ENCODE measurements at places on chromosomes 12 and 14.

DNA sequence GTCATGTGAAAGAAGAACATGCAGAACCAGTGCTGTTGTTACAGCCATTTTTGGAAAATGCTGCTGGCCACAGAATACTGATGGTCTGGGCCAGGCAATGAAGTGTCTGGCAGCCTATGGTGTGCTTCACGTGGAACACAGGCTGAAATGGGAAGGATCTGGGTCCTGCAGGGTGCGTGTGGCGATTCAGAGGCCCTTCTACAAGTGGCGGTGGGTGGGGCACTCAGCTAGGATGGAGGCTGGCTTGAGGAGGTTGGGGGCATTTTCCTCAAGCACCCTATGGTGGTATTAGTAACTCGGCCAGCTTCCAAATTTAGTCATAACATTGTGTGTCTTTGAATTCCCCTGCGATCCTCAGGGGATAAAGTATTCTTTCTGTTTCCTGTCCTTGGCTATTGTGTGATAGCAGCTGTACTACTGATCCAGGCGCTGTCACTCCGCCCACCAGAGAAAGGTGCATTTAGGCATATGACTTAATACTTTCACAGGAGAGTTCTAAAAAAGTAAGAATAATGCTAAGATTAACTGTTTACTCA is 9.2 kb upstream of the RAD52 start:
- DNase-seq, result no peak

- DNase-seq, result no peak
Observed at GRCh38 chr12:120640861-120641833, 721 bp downstream of the CABP1 start.

DNA sequence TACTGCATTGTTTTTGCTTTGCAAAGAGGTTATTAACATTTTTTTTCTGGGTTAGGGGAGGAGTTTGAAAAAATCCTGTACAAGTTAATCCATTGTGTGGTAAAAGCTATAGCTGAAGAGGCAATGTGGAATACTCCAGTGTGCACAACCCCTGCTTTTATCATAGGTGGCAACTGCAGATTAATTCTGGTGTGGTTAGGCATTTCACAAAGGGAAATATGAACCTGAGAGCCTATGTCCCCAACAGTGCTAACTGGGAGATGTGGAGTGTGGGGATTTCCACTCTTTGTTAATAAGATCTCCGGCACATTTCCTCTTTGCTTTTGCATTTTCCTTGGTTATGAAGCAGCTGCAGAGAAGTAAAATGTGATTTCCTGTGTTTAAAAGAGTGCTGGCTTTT is 33.6 kb downstream of the PRORP start:
- no peak for DNase-seq

GRCh38 chr12:106187842-106188241 is 49.1 kb upstream of the NUAK1 start:
- DNase-seq, result no peak

DNA sequence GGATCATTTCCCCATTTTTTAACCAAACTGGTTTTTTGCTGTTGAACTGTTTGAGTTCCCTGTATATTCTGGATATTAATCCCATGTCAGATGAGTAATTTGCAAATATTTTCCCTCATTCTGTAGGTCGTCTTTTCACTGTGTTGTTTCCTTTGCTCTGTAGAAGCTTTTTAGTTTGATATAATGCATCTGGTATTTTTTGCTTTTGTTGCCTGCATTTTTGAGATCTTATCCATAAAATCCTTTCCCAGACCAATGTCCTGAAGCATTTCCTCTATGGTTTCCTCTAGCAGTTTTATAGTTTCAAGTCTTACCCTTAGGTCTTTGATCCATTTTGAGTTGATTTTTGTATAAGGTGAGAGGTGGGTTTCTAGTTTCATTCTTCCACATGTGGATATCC is 71.3 kb downstream of the LRP6 start:
- no peak for DNase-seq

DNA sequence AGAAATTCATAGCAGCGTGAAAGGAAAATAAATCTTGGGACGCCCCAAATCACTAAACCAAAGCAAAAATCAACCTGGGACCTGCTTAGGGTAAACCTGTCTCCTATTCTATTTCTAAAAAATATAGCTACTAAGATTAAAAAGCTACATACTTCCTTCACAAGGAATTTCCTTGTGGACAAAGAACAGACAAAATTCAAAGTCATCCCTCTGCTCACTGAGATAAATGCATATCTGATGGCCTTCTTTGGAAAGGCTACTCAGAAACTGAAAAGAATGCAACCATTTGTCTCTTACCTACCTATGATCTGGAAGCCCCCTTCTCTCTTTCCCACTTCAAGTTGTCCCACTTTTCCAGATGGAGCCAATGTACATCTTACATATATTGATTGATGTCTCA is 93.0 kb upstream of the CNOT2 start:
- DNase-seq, result no peak

GRCh38 chr12:57049119-57049446 is 846 bp downstream of the MYO1A start:
- no peak for DNase-seq

DNA sequence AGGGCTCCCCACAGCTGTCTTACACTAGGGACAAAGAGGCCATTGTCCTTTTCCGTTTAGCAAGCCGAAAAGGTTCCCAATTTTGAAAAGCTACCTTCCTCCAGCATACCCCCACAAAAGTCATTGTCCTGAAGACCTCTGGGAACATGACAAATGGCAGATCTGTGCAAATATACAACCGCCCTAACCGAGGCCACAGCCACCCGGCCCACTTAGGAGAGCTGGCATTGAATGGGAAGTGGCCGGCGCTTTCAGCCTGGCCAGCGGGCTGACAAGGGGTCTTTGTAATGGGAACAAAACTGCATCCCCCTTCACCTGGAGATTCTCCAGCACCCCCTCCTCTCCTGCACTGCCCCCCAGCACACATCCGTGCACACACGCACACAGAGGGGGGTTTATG is 48.1 kb upstream of the VASH1 start:
- DNase-seq, result no peak

DNA sequence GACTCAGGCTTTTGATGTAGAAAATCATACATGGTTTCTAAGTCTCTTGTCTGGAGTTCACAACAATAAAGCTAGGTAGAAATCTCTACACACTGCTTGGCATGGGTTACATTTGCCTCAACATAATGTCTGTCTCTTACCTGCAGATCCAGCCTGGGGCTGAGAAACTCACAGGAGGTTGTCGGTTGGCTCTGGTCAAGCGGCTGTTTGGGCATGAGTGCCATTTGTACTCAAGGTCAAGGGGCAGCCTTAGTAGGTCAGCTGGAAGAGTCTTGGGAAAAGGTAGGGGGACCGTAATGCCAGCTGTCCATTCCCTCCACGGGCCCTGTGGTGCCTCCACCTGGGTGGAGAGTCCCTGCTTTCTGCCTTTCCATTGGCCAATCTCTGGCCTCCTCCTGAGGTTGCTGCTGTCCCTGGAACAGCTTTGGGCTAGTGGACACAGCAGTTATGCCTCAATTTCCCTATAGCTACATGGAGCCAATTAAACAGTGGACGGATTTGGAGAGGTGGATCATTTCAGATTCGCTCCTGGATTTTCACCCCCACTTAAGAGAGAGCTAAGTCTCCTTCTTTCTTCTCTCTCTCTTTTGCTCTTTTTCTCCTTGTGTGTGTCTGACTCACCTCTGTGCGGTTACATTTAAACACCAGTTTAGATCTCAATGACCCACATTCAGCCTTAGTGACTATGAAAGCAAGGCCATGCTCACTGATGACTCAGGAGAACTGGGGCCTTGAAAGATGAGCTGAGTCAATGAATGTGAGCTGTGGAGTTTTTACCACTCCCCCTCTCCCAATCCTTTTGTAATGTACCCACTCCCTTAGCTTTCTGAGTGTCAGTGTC is 132.8 kb upstream of the HIF1A start:
- no peak for DNase-seq

- no peak for DNase-seq
Observed at GRCh38 chr12:97046901-97047300, 139.8 kb downstream of the NEDD1 start.

DNA sequence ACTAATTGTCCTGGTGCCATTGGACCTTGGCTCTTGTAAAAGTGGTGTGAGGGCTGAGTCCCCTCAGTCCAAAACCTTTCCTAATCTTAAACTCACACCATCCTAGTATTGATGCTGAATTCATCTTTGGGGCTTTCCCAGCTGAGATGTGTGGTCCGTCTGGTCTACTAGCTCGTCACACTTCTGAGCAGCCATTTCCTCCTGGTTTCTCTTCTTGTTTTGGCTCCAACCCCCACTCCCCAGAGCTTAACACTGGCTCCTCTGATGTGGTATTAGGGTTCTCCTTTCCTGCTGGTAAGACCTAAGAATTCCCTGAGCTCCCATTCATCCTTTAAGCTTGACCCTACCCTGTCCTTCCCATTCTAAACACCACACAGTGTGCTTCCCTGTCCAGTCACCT is 900.6 kb downstream of the VRK1 start:
- DNase-seq, result no peak

DNA sequence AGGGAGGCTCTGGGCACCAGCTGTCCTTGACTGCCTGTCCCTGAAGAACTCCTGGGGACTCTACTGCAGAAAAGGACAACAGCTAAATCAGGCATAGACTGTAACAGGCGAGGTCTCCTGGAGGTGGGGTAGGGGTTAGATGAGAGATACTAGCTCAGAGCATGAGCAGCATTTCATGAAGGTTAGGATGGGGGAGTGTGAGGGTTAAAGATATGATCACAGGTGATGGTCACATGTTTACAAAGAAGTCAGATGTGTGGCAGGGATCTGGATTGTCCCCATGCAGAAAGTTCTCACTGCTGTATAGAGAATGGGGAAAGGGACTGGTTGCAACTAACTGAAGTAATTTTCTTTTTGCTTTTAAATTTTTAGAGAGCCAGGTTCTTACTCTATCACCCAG is 26.5 kb downstream of the TMEM229B start:
- no peak for DNase-seq

DNA sequence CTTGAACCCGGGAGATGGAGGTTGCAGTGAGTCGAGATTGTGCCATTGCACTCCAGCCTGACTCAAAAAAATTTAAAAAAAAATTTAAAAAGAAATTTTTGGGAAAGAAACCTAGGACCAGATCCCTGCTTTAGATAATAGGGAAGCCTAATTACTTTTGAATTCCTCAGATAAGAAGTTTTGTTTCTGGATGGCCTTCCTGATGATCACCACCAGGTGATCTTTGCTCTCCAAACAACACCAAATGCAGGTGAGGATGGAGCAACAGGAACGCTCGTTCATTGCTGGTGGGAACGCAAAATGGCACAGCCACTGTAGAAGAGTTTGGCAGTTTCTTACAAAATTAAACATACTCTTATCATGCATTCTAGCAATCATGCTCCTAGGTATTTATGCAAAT is 28.5 kb upstream of the KLC1 start:
- no peak for DNase-seq

DNA sequence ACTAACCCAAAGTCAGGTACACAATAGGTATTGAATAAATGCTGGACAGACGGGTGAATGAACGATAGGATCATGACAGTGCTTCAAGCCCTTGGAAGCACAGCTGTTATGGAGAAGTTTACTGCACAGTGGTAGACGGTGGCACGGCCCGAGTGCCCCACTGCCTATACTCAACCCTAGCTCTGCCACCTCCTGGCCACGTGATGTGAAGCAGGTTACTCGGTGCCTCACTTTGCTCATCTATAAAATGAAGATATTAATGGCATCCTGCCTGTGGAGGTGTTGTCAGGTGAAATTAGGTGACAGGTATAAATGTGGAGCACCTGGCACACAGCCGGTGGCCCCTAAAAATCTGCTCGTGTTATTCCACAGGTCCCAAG is 5.8 kb downstream of the ASB2 start:
- no peak for DNase-seq

- no peak for DNase-seq
Observed at GRCh38 chr12:93707836-93708235, 30.7 kb downstream of the CRADD start.

DNA sequence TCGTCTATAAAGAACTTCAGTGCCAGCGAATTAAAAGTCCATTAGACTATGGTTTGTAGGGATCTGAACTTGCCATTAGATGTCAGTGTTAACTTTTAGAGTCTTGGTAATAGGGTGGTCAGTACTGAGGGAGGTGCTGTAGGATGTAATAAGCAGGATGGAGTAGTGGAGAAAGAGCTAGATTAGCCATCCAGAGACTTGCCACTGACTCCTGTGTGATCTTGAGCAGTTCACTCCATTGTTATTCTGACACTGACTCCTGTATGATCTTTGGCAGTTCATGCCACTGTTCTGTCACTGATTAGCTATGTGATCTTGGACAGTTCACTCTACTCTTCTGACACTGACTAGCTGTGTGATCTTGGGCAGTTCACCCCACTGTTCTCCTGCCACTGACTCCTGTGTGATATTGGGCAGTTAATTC is 133.6 kb downstream of the TTLL5 start:
- DNase-seq, result no peak

DNA sequence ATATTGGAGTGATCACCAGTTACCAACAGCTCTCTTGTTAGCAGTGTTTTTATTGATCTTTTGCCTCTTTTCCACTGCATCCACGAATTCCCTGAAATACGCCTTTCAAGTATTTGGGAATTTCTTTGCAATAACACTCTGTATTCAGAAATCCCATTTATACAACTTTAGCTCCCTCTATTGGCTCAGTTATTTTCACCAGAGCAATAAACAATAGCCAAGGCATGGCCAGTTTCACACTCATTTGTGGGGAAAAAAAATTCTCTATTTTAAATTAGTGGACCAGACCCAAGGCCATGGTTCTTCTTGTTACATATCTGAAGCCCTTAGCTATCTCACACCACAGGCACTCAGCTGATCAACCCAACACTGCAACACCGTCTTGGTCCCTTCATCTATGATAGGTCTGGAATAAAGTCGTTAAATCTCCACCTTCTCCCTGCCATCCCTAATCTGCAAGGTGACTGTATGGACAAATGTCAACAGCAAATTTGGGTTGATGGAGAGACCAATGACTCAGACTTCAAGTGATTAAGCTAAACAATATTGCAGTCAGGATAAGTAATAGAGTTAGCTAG is 92.4 kb upstream of the TMEM260 start:
- DNase-seq, result peak; percentile 38

GRCh38 chr12:10363914-10364814 is 25.7 kb downstream of the KLRK1 start:
- peak; percentile 43 for DNase-seq

DNA sequence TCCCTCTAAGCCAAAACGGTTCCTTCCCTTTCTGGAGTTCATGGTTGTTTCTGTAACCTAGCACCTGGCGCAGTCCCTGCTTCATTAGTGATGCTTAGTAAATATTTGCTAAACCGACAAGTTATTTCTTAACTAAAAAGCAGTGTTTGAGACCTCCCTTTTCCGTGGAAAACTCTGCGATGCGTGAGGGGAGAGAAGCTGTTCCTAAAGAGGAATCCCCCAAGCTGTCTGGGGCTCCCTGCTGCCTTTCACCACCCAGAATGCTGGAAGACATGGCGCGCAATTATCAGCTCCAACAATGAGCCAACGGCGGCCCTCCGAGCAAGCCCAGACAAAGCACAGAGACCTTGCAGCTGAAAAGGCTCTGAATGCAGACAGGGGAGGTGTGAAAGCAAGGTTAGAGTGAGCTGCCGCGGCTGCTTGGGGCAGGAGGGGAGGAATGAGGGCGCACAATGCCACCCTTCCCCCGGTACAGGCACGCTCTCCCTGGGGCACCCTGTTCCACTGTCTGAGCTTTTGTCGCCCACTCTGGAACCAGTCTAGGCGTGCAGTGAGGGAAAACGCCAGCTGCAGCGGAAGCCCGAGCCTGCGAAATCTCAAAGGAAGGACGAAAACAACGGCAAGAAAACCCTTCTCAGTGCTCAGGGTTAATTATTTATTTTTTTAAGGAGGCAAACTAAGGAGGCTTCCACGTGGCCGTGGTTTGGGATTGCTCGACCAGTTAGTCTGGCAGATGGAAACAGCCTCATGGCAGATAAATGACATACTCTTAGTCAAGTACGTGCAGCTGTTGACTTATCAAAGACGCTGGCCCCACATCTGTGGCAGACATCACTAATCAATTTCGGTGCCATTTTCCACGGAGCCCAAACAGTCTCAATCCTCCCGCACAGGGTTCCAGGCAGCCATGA is 66.3 kb downstream of the RBM19 start:
- peak; percentile 93 for DNase-seq

All from NCI-H1105 treated with DMSO at 0.1 percent for 48 hours (cell line).